ENCODE measurements at places on chromosomes 5 and 9. TPM values are rescaled to one million over a fixed set of nuclear protein-coding genes. Genes with fewer than 3 reads are reported as not detected.

GRCh38 chr5:143758750-143759149 lies 53.2 kb upstream of the HMHB1 start:
- no peaks in the 10 kb centered on the region for H3K36me3 ChIP-seq
- no peak for DNase-seq

GRCh38 chr9:121861501-121862180 lies 210.2 kb downstream of the DAB2IP start:
- H3K36me3 ChIP-seq, result no peaks in the 10 kb centered on the region
- no peak for DNase-seq
- H3K4me1 ChIP-seq, result peaks cover 12% of the 10 kb centered on the region
- H3K27me3 ChIP-seq, result no peaks in the 10 kb centered on the region
- no peak overlapping the region for H3K4me3 ChIP-seq

GRCh38 chr5:34787035-34787434 lies 51.9 kb upstream of the TTC23L start:
- no peak overlapping the region for H3K4me3 ChIP-seq
- no peak for DNase-seq
- H3K36me3 ChIP-seq, result no peaks in the 10 kb centered on the region

- H3K4me1 ChIP-seq, result peaks cover 15% of the 10 kb centered on the region
- peaks cover 12% of the 10 kb centered on the region for H3K27me3 ChIP-seq
- no peak overlapping the region for H3K27ac ChIP-seq
- no peaks in the 10 kb centered on the region for H3K36me3 ChIP-seq
Measured at GRCh38 chr9:126661521-126662251, 48.0 kb downstream of the LMX1B start.

The SLC44A1 gene
- 29.2 TPM for total RNA-seq

GRCh38 chr9:72540348-72540873 lies 19.0 kb downstream of the TMC1 start:
- no peaks in the 10 kb centered on the region for H3K27me3 ChIP-seq
- no peaks in the 10 kb centered on the region for H3K4me1 ChIP-seq
- H3K36me3 ChIP-seq, result no peaks in the 10 kb centered on the region
- no peak overlapping the region for H3K27ac ChIP-seq

The RAB14 gene
- total RNA-seq, result 29.7 TPM

The SLC34A1 gene
- total RNA-seq, result not detected

DNA sequence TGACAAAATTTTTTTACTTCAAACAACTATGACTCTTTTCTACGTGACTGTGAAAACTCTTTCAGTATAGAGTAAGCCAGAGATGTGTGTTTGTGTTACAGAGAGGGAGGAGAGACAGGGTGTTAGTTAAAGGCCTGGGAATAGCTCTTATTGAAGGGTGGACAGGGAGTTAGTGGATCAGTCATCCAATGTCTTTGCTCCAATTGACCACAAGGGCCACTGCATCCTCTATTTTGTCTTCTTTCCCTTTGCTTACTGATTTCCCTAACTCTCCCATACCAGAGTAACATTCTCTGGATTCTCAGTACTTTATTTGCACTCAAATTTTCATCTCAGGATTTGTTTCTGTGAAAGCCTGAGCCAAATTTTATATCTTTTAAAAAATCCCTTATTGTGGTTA lies 920.3 kb downstream of the CDH18 start:
- no peak for DNase-seq
- H3K27me3 ChIP-seq, result no peaks in the 10 kb centered on the region
- no peaks in the 10 kb centered on the region for H3K36me3 ChIP-seq
- no peak overlapping the region for H3K27ac ChIP-seq
- no peak overlapping the region for H3K4me3 ChIP-seq

- no peaks in the 10 kb centered on the region for H3K27me3 ChIP-seq
- no peak overlapping the region for H3K27ac ChIP-seq
- no peak for DNase-seq
- H3K4me1 ChIP-seq, result no peaks in the 10 kb centered on the region
Measured at GRCh38 chr5:39555788-39556187, 131.0 kb upstream of the DAB2 start.

The PPP3R2 gene
- total RNA-seq, result not detected

GRCh38 chr5:155004138-155004744 lies 9.3 kb upstream of the KIF4B start:
- no peak overlapping the region for H3K27ac ChIP-seq
- H3K4me1 ChIP-seq, result no peaks in the 10 kb centered on the region
- no peak for DNase-seq
- no peaks in the 10 kb centered on the region for H3K36me3 ChIP-seq
- H3K27me3 ChIP-seq, result no peaks in the 10 kb centered on the region
- H3K4me3 ChIP-seq, result no peak overlapping the region

The PTGER4 gene
- 13.3 TPM for total RNA-seq

The ANKRD20A1 gene
- 0.83 TPM for total RNA-seq

The LCN9 gene
- total RNA-seq, result not detected

DNA sequence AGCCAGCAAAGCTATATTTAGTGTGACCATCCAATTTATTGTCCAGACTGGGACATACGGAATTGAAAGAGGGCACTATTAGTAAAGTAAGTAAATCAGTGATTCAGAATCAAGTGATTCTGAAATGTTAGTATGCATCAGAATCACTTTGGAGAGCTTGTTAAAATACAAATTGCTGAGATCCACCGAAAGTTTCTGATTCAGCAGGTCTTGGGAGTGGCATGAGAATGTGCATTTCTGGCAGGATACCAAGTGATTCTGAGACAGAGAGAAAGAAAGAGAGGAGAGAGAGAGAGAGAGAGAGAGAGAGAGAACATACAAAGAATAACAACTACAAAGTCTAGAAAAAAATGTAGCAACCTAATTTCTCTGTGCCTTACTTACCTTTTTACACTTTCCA lies 65.4 kb upstream of the ASTN2 start:
- H3K27ac ChIP-seq, result no peak overlapping the region
- no peak for DNase-seq
- H3K36me3 ChIP-seq, result no peaks in the 10 kb centered on the region
- no peak overlapping the region for H3K4me3 ChIP-seq

The FBP2 gene
- not detected for total RNA-seq

GRCh38 chr9:116490321-116490720 lies 196.8 kb upstream of the TRIM32 start:
- H3K4me3 ChIP-seq, result no peak overlapping the region
- DNase-seq, result no peak
- no peaks in the 10 kb centered on the region for H3K4me1 ChIP-seq
- H3K36me3 ChIP-seq, result no peaks in the 10 kb centered on the region
- H3K27me3 ChIP-seq, result no peaks in the 10 kb centered on the region

The FOXI1 gene
- total RNA-seq, result not detected

GRCh38 chr5:90308787-90309585 lies 100.6 kb downstream of the CETN3 start:
- DNase-seq, result no peak
- H3K4me1 ChIP-seq, result no peaks in the 10 kb centered on the region
- H3K4me3 ChIP-seq, result no peak overlapping the region
- no peaks in the 10 kb centered on the region for H3K27me3 ChIP-seq

DNA sequence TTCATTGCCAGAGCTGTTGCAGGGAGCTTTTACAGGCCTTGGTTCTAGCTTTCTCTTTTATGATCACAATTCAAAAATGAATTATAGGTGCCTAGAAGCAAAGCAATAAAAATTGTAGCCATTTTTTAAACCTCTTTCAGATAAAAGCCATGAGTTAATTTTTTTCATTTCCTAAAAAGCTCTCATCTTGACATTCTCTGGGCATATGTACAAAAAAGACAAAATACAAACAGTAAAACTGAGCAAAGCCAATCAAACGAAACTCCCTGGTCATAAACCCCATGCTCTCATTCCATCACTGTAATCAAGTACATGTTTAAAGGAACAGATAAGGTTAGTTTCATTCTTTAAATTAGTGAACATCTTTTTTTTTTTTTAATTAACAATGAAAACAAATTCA lies 101.9 kb downstream of the ERCC6L2 start:
- H3K4me3 ChIP-seq, result no peak overlapping the region
- no peak overlapping the region for H3K27ac ChIP-seq
- DNase-seq, result no peak

The PCDHA4 gene
- 0.50 TPM for total RNA-seq

- H3K4me3 ChIP-seq, result no peak overlapping the region
- H3K27me3 ChIP-seq, result no peaks in the 10 kb centered on the region
- H3K36me3 ChIP-seq, result no peaks in the 10 kb centered on the region
Measured at GRCh38 chr5:168128557-168128956, 162.9 kb upstream of the WWC1 start.

DNA sequence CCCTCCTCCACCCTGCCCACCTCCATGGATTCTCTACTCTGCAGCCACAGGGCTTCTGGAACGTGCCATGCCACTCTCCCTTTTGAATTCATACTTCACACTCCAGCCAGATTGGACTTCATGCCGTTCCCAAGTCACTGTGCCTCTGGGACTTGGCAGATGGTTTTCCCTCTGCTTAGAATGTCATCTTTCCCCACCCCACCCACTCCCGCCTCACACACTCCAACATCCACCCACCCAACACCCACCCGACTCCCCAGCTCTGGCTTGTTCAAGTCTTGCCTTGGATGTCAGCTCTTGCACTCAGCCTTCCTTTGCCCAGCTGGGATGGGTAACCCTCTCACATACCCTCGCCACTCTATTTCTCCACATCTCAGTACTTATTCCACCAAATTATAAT lies 142.1 kb upstream of the DHFR start:
- peaks cover 8% of the 10 kb centered on the region for H3K4me1 ChIP-seq
- H3K27ac ChIP-seq, result no peak overlapping the region
- DNase-seq, result no peak

DNA sequence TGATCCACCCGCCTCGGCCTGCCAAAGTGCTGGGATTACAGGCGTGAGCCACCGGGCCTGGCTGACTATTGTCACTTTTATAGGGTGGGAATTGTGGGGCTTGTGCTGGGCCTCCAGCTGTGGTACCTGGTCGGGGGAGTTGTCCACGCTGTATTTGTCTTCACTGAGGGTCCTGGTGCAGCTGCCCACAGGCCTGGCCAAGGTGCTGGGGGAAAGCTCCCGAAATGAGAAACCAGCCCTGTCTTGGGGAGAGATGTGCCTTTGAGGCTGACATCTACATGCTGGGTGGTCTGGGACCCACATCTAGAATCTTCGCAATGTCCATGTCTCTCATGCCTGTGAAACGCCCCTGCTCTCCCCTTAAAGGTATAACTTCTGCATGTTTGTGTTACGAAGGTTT lies 2.6 kb downstream of the EXOC3 start:
- no peak for DNase-seq
- no peaks in the 10 kb centered on the region for H3K27me3 ChIP-seq
- peaks cover 21% of the 10 kb centered on the region for H3K4me1 ChIP-seq
- H3K4me3 ChIP-seq, result no peak overlapping the region

GRCh38 chr9:33124751-33125381 lies 42.3 kb downstream of the B4GALT1 start:
- no peak for DNase-seq
- no peak overlapping the region for H3K27ac ChIP-seq
- no peak overlapping the region for H3K4me3 ChIP-seq
- H3K4me1 ChIP-seq, result peaks cover 46% of the 10 kb centered on the region
- peaks cover 8% of the 10 kb centered on the region for H3K36me3 ChIP-seq

The RNF208 gene
- 1.5 TPM for total RNA-seq

DNA sequence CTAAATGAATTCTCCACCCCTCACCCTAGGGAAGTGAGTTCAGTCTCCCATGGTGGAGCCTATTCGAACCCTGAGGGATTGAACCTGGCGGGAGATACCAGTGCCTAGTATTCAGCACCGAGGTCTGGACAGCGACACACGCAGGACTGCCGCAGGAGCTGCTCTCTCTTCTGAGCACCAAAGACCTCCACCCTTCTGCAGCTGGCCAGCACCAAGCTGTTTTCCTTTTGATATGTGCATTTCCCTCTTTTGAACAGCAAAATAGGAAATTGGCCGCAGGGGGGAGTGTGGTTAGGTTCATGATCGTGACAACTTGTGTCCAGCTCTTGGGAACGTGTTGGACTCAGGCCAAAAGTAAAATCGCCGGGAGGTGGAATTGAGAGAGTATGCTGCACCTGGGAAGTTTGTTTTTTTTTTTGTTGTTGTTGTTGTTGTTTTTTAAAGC lies 1.2 kb upstream of the PCSK1 start:
- peaks cover 16% of the 10 kb centered on the region for H3K27me3 ChIP-seq
- DNase-seq, result no peak
- H3K4me3 ChIP-seq, result no peak overlapping the region
- no peaks in the 10 kb centered on the region for H3K36me3 ChIP-seq
- H3K27ac ChIP-seq, result no peak overlapping the region

The PCDHGA7 gene
- 4.3 TPM for total RNA-seq

The AK3 gene
- 90.0 TPM for total RNA-seq

The PCDH1 gene
- total RNA-seq, result 57.8 TPM

The GRM6 gene
- not detected for total RNA-seq

- H3K27me3 ChIP-seq, result no peaks in the 10 kb centered on the region
- DNase-seq, result no peak
- H3K4me1 ChIP-seq, result no peaks in the 10 kb centered on the region
- H3K4me3 ChIP-seq, result no peak overlapping the region
Measured at GRCh38 chr9:17068671-17069070, 66.2 kb upstream of the CNTLN start.

DNA sequence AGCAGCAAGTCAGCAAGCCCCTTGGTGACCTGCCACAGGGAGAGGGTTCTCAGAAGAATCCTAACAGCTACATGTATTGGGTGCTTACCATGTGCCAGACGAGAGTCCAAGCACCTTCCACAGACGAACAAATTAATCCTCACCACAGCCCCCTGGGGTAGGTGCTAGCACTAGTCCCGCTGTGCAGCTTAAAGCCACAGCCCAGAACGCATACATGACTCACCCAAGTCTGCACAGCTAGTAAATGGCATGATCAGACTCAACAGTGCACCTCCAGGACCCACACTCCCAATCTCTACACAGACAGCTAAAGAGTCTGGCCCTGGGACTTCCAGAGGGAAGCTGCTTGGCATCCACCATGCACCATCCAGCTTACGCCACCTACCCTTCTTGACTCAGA lies 111.5 kb downstream of the PAX5 start:
- peaks cover 35% of the 10 kb centered on the region for H3K27me3 ChIP-seq
- no peak for DNase-seq

DNA sequence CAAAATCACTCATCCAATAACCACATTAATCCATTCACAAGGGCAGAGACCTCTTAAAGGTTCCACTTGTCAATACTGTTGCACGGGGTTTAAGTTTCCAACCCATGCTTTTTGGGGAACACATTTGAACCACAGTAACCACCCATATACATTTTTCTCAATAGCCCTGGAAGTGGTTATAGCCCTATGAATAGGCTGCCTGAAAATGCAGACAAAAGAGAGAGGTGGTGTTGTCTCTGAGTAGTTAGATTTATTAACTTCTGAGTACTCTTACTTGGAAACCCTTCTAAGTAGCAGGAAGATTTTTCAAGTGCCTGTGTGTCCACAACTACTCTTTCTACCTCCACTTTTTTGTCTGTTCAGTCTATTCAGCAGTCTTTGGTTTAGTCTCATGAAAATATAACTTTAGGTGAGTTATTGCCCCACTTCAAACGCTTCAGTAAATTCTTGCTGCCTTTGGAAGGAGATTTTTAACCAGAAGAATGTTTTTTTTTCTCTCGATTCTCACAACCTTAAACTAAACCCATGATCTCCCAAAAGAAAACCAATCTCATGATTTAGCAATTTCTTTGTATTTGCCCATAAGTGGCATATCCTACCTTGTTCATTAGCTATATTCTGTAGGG lies 42.6 kb downstream of the ARHGEF28 start:
- H3K4me1 ChIP-seq, result no peaks in the 10 kb centered on the region
- H3K27me3 ChIP-seq, result no peaks in the 10 kb centered on the region
- H3K36me3 ChIP-seq, result no peaks in the 10 kb centered on the region
- no peak for DNase-seq
- no peak overlapping the region for H3K4me3 ChIP-seq

The GPRIN1 gene
- total RNA-seq, result 0.91 TPM

- H3K4me3 ChIP-seq, result no peak overlapping the region
- H3K27ac ChIP-seq, result no peak overlapping the region
- H3K4me1 ChIP-seq, result no peaks in the 10 kb centered on the region
Measured at GRCh38 chr9:123776708-123777537, 153.0 kb downstream of the DENND1A start.

The HDHD3 gene
- total RNA-seq, result 26.0 TPM

GRCh38 chr5:37873988-37874387 lies 34.1 kb upstream of the GDNF start:
- H3K36me3 ChIP-seq, result no peaks in the 10 kb centered on the region
- H3K4me1 ChIP-seq, result no peaks in the 10 kb centered on the region
- H3K27ac ChIP-seq, result no peak overlapping the region

The HMGCS1 gene
- 13.5 TPM for total RNA-seq

The CCDC180 gene
- 15.0 TPM for total RNA-seq
